ENCODE measurements at places on chromosomes 2 and 18.

DNA sequence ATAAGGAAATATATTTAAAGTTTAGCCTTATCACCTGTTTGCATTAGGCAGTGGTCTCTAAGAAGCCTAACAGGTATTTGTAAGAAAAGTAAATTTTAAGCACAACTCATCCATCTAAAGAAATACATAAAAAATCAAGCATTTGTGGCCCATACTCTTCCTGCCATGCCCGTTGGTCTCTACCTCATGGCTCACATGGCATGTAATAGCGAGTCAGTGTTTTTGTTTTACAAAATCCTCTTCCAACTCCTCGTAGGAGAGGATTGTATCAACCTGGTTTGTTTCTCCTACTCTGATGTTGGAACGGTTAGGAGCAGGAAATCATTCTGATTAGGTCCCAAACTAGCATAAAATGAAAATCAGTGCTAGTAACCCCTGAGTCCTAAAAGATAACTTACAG is 91.8 kb downstream of the FMNL2 start:
- no peak for DNase-seq

DNA sequence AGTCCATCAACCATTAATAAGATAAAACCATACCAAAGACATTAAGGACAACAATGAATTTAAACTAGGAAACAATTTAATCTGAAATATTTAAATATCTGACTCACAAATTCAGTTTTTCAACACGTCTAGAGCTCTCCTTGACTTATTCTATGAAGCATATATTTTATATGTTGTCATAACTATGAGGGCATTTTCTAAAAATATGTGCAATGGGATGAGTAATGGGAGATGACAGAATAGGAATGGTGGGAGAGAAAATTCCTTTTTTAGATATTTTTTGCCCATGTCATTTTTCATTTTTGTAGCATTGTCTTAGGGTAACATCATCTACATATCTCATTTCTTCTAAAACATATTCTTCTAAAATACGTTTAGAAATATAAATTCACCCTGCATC is 79.2 kb upstream of the CDH2 start:
- DNase-seq: no peak

DNA sequence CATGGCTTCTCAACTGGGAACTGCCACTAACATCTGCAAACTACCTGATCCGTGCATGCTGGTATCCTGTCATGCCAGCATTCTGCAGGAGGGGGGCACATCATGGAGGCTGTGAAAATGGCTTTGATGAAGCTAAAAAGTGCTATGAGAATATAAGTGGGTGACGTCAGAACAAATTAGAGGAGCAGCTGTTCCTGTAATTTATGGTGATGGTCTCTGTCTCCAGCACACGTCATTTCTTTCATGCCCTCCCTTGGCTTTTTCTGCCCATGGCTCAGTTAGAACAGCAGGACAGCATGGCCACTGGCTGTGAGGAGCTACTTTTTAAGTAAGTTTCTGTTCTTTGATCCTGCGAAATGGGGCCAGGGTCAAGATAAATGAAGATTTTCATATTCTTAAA is 466.3 kb downstream of the THSD7B start:
- DNase-seq: no peak

DNA sequence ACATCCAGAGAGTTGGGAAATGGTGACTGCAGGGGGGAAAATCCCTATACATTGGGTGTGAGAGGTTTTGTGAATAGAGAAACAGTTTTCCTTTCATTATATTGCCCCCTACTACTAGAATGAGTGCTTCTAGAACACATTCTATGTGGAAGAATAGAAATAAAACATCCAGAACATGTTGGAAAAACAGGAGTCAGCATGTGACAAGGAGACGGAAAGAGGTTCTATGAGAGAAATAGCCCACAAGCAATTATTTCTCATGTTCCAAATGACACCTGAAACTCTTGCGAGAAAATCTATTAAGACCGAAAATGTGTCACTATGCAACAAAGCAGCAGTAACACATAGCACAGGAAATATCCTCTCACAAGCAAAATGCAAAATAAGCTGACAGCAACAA is 202.7 kb upstream of the SPOPL start:
- no peak for DNase-seq

DNA sequence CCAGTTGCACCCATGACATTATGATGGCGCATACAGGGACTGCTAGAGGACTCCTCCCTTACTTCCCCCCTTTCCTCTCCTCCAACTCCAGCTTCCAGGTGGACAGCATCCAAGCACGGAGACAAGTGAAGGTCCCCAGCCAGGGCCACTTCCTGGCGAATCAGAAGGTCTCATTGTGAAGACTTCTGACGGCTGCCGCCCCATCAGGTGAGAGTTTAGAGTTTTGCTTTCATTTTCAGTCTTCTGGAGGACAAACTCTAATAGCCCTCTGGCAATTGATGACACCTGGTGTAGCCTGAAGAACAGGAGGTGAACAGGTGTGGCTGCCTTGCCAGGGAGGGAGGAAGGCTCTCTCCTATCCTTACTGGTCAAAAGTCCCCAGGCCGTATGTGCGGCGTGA is 77.3 kb upstream of the KCNH7 start:
- no peak for DNase-seq
